Renal cortical epithelial cell (primary cell): ENCODE measurements at places on chromosomes 3 and 15. TPM values are rescaled to one million over a fixed set of nuclear protein-coding genes. Genes with fewer than 3 reads are reported as not detected.

DNA sequence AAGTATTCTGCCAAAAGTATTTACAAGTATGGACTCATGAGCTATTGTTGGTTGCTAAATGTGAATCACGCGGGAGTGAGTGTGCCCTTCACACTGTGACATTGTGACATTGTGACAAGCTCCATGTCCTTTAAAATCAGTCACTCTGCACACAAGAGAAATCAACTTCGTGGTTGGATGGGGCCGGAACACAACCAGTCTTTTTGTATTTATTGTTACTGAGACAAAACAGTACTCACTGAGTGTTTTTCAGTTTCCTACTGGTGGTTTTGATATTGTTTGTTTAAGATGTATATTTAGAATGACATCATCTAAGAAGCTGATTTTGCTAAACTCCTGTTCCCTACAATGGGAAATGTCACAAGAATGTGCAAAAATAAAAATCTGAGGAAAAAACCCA, 30.3 kb downstream of the SYNM start:
- DNase-seq = no peak

GRCh38 chr3:25581823-25582222, 82.9 kb downstream of the TOP2B start:
- DNase-seq = no peak

- no peak for DNase-seq
These were observed 110.1 kb downstream of the SRGAP3 start for GRCh38 chr3:9139366-9139765.

- DNase-seq = no peak
These were observed 638.7 kb downstream of the RBMS3 start for GRCh38 chr3:29919571-29919970.

TCF12 gene
- 34.7 and 87.6 TPM in 2 replicates for total RNA-seq

PODXL2 gene
- 6.7 and 19.6 TPM in 2 replicates for total RNA-seq

GRCh38 chr3:186902154-186902553, 28.2 kb upstream of the ST6GAL1 start:
- DNase-seq = peak; percentile 73

FAM81A gene
- 0.52 and 1.4 TPM in 2 replicates for total RNA-seq

DLEC1 gene
- 0.20 TPM in 1 of 2 replicates, not detected in the other for total RNA-seq

- no peak for DNase-seq
These were observed 2.9 kb downstream of the FOXL2 start for GRCh38 chr3:138943724-138944653.

GOLGA6A gene
- total RNA-seq = 0.05 TPM in 1 of 2 replicates, not detected in the other

DNA sequence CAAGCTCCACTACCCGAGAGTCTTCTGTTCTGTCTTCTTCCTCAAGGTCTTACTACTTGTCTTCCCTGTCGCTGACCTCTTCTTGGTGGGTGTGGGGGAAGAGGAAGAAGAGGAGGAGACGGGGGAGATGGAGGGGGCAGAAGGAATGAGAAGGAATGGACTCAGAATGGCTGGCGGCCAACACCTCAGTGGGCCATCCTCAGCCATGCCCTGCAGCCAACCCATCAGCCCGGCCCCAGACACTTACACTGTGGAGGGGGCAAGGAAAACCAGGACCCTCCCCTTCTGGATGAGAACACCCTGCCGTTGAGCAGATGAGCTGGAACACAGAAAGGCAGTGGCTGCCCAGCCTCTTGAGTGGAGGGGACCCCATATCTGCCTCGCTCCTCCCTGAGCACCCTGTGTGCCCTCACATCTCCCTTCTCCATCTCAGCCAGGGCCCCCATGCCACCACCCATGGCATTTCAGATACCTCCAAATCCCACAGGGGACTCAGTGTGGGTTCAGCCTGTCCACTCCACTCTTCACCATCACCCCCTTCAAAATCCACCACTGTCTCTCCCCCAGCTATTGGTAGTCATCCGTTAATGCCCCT, 45.5 kb upstream of the PRR23E start:
- DNase-seq = no peak
